ENCODE measurements at places on chromosomes 5 and 9.

- no peak for DNase-seq
Measured at GRCh38 chr5:137407090-137407489, 92.0 kb downstream of the SPOCK1 start.

GRCh38 chr9:110047955-110048402 is 160.0 kb downstream of the C9orf152 start:
- no peak for DNase-seq

DNA sequence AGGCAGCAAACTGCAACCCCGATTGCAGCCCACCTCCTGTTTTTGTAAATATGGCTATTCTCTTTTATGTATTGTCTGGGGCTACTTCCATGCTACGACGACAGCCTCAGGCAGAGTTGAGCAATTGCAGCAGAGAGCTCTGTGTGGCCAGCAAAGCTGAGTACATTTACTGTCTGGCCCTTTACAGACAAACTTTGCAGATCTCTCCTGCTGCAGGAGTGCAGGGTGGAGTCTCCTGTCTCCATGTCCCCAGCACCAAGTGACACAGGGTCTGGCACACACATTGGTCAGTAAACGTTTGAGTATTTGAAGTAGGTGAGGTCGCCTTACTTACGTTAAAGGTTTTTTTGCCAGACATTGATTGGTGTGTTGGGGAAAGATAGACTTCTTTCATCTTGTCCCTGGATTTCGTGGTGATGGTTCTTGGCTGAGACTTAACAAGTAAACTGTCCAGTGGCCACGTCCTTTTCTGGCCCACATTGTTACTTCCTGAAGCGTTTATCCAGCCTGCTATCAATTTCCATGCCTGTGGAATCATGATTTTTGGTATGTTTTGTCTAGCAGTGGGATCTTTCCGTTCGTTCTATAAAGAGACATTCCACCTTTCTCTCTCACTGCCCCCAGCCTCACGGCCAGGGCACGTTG is 27.2 kb downstream of the PRRC2B start:
- peak; percentile 56 for DNase-seq

- peak; percentile 71 for DNase-seq
Measured at GRCh38 chr5:41270423-41271251, 57.3 kb upstream of the C6 start.

GRCh38 chr9:112601636-112602035 is 115.0 kb downstream of the KIAA1958 start:
- DNase-seq = no peak

- DNase-seq = no peak
Measured at GRCh38 chr9:129816501-129817435, 7.2 kb downstream of the TOR1A start.

DNA sequence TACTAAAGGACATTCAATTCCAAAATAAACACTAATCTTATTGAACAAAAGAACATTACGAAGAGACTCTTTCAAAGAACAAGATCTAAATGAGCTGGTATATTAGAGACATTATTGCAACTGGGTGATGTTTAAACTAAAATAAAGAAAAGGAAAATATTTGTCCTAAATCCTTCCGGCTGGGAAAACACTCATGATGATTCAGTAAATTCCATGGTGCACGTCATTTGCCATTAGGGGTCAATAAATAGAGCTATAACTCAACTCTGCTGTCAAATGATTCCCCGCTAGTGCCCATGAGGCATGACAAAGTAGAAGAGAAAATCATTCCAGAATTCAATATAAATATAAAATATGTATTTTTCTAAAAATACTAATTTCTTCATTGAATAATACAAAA is 565.5 kb upstream of the TUSC1 start:
- no peak for DNase-seq

DNA sequence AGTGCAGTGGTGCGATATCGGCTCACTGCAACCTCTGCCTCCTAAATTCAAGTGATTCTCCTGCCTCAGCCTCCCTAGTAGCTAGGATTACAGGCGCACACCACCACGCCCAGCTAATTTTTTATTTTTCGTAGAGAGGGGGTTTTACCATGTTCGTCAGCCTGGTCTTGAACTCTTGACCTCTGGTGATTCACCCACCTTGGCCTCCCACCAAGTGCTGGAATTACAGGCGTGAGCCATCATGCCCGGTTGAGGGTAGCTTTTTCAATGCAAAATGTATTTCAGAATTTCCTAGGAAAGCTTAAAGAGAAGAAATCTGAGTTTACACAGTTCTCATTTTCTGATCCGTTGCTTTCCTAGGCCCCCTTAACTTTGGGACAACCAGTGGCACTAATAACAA is 15.7 kb downstream of the BDP1 start:
- DNase-seq = no peak

- no peak for DNase-seq
Measured at GRCh38 chr9:86517475-86517874, 163.3 kb upstream of the TUT7 start.

DNA sequence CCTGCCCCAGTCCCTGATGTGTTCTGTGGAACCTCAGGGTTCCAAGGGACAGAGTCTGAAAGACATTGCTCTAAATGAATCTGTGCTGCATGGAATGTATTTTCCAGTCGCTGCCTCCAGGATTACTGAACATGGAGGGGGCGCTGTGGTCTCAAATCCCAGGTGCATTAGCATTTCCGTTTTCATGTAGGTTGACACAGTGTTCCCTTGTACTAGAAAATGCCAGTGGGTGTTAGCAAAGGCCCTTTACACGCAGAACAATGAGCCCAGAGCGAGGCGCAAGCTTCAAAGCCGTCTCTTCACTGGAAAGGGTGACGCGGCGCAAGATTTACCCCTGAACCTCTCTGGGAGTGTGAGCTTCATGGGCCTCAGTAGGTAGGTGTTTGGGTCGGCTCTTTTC is 308.3 kb downstream of the SLIT3 start:
- peak; percentile 58 for DNase-seq

GRCh38 chr9:133204993-133205336 is 4.1 kb downstream of the OBP2B start:
- DNase-seq = no peak

- no peak for DNase-seq
Measured at GRCh38 chr9:3475300-3476020, 50.3 kb downstream of the RFX3 start.

DNA sequence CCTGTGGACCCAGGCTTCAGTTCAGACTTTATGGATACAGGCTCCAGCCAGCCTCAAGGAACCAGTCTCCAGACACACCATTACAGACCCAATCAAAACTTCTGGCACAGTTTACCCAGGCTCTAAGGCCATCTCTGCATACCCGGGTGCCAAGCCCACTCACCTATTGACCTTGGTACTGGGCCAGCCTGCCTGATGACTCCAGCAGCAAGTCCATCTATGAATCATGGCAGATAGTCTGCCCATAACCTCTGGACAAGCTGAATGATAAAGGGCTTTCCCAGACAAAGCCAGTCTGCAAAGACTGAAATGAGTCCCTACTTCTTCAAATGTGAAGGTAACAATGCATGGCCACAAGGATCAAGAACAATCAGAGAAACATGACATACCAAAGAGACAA is 1327.1 kb upstream of the C9orf72 start:
- DNase-seq = no peak

DNA sequence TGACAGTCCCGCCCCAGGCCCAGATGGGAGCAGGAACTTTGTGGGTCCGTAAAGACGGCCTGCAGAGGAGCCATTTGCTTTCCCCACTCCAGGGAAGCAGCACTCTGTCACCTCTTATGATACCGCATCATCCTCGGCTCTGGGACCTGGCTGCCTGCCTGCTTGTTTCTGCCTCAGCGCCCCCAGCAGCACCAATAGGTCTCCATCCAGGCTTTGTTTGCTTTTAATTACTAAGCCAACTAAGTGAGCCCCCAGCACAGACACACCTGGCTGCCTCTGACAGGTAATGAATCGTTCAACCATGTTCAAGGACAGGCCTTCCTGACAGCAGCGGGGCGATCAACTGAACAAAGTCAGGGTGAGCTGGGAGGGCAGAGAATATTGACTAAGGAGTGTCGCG is 141.4 kb downstream of the C5orf15 start:
- DNase-seq = no peak

DNA sequence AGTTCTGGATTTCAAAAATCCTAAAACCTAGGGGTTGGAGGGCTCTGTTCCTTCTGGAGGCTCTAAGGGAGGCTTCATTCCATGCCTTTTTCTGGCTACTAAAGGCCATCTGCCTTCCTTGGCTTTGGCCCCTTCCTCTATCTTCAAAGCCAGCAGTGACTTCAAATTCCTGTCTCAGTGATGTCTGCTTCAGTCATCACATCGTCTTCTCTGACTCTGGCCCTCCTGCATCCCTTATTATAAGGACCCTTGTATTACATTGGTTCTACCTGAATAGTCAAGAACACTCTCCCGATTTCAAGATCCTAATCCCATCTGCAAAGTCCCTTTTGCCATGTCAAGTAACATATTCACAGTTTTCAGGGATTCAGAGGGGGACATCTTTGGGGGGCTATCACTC is 60.3 kb downstream of the GNA14 start:
- no peak for DNase-seq

GRCh38 chr5:191036-191948 is at the start of gene LRRC14B:
Gene LRRC14B, plus strand, starts transcription at chr5:191495. Its CDS starts 44 bp downstream, at chr5:191539.
- no peak for DNase-seq

DNA sequence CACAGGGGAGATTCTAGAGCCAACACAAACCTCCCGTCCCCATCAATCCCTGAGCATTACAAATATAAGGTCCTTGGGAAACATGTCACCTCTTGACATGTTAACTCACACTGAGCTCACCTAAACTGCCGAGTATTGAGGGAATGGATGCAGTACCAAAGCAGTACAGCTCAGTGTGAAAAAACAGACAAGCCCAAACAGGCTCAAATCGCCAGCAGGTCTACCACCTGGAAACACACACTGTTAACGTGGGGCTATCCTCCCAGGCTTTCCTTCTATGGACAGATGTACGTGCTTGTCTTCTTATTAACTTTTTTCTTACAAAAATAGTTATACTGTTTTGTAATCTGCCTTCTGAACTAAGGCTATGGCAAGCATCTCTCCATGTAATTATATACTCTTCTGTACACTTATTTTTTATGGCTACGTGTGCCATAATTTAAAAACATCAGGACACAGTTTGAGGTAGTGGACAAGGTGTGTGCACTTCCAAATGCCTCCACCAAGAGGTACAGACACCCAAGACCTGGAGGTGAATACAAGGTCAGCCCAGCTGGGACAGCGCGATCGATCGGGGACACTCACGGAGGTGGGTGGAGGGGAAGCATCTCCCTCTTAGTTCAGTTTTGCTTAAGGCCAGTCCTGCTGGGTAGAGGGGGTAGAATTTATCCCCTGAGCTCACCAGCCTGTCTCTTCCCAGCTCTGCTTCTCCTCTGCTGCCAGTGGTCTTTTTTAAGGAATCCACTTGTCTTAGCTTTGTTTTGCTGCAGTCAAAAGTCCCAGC is 76.5 kb downstream of the DAP start:
- no peak for DNase-seq

GRCh38 chr5:174188295-174188694 is 142.8 kb downstream of the NSG2 start:
- no peak for DNase-seq

DNA sequence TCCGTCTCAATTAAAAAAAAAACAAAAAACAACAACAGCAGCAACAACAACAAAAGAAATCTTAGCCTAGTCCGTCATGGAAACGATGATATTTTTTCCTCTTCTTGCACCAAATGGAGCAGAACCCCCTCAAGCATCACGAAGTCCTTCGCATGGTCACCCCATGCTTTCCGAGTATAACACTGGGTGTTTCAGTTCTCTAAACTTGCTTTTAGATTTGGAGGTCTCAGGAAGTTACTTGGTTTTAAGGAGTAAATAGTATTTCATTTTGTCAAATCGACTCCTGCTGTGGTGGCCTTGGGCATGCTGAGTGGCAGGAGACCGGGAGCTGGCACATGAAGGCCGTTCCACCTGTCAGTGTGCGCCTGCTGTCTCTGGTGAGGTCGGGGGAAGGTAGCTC is 118.5 kb upstream of the CACNA1B start:
- DNase-seq = no peak

DNA sequence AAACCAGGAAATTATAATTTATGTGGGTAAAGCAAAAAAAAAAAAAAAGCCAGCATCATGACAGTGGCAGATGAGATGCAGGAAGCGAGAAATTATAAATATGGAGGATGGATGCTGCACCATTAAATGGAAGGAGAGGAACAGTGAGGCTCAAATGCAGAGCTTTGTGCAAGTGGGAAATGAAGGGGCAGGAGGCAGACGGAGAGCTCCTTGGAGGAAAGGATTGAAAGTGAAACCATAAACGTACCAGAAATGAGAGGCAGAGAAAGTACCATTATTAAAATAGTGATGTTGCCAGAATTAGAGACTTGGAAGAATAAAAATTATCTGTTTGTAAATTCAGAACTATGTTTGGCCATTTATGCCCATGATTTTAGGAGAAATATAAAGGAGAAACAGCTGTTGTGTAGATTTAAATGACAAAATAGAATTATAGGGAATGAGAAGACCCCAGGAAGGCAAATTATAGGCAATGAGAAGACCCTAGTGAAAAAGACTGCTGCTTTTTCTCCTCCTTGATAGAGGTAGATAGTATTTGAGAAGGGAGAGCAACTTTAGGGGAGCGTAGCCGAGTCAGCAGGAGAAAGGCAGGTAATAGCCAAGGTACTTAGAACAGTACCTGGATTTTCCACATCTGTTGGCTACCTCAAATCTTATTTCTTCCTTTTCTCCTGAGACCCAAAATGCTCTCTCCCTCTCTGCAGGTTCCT is 341.0 kb upstream of the CD180 start:
- DNase-seq = no peak

GRCh38 chr5:57906671-57907070 is 424.1 kb upstream of the ACTBL2 start:
- DNase-seq = no peak

DNA sequence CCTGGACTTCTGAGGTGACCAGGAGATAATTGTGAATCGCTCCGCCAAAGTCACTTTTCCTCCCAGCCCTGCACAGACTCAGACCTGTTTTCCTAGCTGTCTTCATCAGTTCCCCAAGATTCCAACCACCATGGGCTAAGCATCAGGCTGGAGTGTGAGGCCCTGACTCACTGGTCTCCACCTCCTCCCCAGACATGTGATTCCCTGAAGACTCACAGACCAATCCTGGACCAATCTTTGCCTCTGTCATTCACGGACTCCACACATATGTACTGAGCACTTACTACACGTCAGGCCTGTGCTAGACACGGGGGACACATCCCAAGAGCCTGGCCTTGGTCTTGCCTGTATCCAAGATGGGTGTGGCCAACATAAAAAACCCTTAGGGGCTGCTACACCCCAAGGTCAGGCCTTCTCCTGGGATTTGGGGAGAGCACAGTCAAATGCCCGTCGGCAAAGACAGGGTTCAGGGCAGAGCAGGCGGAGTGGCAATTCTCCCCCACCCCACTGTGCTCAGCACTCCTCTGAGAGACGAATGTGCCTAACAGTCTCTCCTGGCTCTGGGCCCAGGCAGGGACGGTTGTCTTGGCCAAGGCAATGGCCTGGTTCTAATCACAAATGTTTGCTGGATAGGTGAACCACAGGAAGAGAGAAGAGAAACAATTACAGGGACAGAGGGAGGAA is 11.9 kb downstream of the EEIG1 start:
- DNase-seq = no peak

GRCh38 chr5:77638763-77639671 is 504 bp upstream of the OTP start:
- DNase-seq = peak; percentile 96

GRCh38 chr5:35158204-35158603 is 72.1 kb downstream of the PRLR start:
- no peak for DNase-seq

- no peak for DNase-seq
Measured at GRCh38 chr5:92916036-92916435, 665.0 kb downstream of the NR2F1-AS1 start.
